ENCODE measurements at places on chromosomes 7 and 10.

DNA sequence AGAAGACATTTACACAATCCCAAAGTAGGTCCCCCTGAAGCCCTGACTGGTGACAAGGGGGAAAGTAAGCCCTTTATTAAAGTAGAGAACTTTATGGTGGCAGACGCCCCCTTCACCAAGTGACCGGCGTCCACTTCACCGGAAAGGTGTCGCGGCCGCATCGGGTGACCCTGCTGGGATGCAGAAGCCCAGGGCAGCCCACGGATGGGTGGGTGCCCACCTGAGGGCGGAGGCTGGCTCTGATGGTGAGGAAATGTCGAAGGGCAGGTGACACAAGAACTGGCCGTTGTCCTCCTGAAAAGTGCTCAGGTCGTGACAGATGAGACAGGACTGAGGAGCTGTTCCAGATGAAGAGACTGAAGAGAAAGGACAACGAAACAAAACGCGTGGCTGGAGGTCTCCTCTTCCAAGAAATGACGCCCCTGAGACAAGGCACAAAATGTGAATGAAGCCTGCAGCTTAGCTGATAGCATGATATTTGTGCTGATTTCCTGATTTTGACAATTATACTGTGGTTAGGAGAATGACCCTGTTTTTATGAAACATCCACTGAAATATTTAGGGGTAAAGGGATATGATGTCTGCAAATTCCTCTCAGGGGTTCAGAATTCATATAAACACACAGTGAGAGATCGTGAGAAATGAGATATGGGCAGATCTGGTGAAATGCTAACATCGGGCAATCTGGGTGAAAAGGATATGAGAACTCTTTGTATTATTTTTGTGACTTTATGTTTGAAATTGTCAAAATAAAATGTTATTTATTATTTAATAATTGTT lies 123.9 kb downstream of the PRKAG2 start:
- no peak for DNase-seq

DNA sequence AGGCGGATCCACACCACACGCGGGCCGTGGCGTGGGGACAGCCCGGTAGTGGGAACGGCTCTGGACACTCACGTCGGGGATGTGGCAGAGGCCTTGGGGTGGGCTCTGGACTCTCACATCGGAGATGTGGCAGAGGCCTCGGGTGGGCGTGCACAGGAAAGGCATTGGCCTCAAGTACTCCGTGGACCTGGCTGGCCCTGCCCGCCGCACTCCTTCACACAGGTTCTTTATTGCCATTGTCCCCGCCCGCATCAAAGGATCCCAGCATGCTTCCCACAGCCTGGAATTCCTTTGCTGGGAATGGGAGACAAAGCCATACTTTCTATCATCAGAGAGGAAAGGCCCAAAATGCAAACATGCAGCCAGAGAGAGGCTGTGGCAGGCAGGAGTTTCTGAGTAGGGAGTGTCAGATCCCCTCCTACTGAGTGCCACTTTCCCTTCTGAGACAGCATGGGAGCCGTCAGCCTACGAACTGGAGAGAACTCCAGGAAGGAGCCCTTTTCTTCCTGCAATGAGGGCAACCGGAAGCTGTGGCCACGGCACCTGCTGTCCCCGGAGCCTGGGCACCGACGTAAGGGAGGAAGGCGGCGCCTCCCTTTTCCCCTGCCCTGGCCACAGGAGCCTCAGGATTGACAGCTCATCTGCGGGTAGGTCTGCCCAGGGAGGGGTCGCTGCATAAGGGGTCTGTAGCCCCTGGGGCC lies 51.5 kb downstream of the RBM17 start:
- peak; percentile 55 for DNase-seq

DNA sequence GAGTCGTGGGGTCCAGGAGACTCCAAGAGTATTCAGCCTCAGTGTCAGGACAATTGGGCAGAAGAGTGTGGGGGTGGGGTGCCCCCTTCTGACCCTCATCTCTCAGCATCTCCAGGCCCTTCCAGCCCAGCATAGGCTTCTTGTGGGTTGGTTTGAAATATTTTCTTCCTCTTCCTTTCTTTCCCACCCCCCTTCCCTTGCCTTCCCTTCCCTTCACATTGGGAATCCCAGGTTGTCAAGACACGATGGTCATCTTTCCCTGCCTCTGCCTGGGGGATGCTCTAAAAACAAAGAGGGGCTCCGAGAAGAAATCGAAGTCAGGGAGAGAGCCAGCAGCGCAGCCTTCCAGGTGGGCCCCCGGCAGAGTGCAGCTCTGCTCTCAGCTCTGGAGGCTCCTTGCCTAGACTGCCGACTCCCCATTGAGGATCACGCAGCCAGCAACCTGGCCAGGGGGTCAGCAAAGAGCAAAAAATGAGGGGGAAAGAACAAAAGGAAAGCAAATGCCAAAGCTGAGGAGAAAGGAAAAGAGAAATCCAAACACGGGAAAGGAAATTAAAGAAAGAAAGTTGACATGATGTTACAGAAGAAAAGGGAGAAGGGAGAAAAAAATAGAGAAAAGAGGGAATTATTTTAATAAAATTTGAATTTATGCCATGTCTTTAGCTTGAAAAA lies 1.5 kb downstream of the PAX2 start:
- DNase-seq, result no peak

DNA sequence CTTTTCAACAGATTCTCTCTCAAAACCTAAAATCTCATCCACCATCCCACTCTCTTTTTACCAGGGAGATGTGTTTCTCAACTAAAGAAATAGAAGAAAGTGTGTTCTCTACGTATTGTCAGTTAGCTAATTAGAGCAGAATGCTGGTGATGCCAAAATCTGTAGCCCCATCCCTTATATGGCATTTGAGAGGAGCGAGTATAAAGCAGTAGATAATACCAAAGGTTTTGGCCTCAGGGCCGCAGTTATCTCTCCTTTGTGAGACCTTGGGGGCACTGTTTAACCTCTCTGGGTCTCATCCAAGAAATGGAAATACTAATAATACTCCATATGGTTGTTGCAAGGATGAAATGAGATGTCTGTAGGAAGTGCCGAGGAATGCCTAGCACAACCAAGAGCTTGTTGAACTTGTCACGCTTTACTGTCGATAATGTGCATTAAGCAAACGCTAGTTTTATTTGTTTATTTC lies 456 bp upstream of the DLD start:
- DNase-seq, result no peak

GRCh38 chr7:130893441-130893894 lies 159.5 kb upstream of the KLF14 start:
- DNase-seq, result no peak

GRCh38 chr7:48899932-48900331 lies 24.4 kb upstream of the CDC14C start:
- no peak for DNase-seq

GRCh38 chr10:78065611-78066010 lies 31.9 kb downstream of the RPS24 start:
- no peak for DNase-seq

DNA sequence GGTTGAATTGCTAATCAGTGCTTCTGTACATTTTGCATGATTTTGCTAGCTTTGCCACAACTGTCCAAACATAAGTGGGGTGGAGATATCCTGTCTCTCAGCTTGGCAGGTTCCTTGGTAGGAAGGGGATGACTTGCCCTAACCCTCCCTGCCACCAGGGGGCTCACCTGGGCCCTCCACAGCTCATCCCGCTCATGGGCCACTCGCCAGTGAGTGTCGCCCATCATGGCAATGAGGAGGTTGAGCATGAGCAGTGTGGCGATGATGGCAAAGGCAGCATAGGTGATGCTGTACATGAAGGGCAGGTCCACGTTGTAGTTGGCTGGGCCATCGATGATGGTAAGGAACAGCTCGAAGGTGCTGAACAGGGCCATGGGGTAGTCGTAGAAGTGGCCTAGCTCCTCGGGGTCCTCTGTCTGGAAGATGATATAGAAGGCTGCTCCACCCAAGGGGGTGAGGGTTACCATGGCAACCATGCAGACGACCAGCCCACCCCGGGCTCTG lies 12.2 kb downstream of the TRPV6 start:
- DNase-seq, result peak; percentile 36

DNA sequence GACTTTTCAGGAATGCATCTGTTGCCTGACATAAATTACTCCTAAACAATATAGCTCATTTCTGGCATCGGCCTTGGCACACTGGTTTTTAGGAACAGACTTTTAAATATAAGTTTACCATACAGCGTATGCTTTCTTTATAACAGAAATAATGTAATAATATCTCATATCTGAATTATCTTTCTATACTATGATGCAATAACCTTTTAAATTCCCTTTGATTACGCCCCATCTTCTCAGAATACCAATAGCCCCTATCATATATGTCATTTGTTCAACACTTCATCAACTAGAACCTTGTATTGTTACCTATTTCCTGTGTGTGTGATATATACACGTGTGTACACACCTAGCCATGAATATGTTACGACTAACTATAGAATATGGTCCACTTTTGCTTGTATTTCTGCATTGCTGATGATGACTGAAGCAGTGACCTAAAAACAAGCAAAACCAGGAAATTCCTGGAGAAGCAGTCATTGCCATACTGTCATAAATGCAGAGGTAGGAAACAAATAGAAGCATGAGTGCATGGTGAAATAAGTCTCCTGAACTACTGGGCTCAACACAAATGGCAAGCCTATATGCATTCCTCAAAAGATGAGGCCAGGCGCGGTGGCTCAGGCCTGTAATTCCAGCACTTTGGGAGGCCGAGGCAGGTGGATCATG lies 618.4 kb upstream of the NRP1 start:
- no peak for DNase-seq

- no peak for DNase-seq
Measured at GRCh38 chr7:23593706-23594105, 3.5 kb upstream of the CCDC126 start.

DNA sequence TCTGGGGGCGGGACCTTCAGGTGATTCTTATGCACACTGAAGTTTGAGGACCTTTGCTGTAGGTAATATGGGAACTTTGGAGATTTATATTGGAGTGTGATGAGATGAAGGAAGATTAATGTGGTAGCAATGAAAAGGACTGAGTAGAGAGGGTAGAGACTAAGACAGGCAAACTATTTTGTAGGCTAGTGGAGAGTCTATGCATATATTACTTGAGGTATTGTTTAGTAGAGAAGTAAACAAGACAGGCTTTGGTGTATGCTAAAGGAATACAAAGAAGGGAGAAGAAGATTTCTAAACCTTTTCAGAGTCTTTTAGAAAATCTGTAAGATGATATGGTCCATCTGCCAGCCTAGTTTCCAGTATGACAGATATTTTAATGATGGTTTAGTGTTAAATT lies 129.1 kb downstream of the EXOC4 start:
- DNase-seq, result no peak

DNA sequence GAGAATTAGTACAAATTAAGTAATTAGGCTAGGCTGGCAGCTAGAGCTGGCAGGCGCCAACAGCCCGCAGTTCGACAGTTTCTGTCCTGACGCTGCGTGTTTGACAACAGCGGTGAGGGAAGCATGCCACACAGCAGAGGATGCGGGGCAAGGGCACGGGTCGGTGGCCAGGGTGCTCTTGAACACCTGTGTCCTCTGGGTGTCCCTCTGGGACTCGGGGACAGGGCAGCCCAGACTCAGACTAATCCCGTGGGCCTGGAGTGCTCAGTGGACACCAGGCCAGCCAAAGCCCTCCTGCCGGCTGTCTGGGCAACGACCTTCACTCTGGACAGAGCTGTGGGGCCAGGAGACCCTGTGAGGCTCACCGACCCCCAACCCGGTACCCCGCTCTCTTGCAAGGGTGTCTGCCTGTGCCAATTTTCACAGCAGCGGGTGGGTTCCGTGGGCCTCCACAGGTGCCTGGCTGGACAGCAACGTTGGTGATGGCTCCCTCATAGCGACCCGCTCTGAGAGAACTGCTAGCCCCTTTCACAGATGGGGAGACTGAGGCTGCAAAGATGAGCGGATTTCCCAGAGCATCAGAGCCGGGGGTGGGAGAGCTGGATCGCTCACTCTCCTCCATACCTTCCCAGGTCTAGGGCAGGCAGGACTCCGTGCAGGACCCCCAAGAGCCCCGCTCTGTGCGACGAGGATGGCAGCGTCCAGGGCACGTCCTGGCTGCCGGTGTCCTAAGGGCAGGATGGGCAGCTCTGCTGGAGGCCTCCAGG lies 48.5 kb downstream of the FOXL3 start:
- DNase-seq, result no peak

- DNase-seq, result no peak
Measured at GRCh38 chr10:25639646-25640045, 294.4 kb upstream of the MYO3A start.

DNA sequence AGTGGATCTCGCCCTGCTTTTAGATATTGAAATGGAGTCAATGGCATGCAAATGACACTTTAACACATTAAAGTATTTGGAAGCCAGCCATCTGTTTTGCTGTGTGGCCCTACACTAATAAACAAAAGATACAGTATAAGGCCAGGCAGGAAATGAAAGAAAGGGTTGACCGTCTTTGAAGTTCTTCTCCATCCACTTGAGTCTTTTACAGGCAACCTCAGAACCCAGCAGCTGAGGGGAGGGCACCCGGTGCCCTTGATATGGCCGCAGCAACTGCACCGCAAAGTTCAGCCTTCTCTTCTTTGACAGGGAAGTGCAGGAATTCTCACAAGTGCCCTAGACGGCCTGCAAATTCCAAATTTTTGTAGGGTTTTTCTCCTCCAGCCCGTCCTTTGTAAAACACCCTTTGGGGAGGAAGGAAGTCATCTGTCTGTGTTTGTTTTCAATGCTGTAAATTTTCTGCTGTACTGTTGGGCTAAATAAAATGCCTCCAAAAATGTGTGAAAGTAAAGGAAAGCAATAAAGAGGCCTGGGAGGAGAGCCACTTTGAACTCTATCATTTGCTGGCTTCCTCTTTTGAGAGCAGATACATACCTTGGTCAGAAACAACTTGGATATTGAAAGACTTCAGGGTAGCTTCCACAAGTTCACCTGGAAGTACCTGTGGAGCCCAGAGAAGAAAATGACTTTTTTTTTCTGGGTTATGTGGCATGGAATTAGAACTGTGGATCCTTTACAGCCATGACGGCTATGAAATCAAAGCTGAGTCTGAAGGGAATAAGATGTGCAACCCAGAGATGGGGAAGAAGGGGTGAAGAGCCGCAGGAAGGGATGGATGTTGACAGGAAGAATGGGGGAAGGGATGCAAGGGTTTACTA lies 3.6 kb downstream of the HOXA1 start:
- no peak for DNase-seq

DNA sequence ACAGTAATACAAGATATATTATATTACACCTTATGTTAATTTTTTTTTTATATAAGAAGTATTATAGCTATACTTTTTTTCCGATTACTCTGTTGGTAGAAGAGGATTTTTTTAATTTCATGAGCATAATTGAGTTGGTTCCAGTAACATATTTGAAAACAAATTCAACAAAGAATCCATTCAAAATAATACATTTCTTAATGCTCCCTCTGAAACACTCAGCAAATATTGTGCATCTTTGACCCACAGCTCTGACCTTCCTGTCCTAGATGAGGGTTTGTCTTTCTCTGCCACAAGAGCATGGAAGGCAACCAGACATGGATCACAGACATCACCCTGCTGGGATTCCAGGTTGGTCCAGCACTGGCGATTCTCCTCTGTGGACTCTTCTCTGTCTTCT lies at the start of gene OR2A2:
TSS of gene OR2A2 (plus strand) at position 301 of the 400 bp plus-strand sequence. CDS start at position 301, 0 bp downstream.
- DNase-seq, result no peak
